ENCODE measurements at places on chromosomes 4 and X.

GRCh38 chr4:21697583-21697982 lies 251.0 kb downstream of the KCNIP4 start:
- DNase-seq = no peak

GRCh38 chrX:43939187-43939926 lies 33.8 kb downstream of the NDP start:
- DNase-seq = no peak

- no peak for DNase-seq
Measured at GRCh38 chr4:47791965-47792364, 45.9 kb downstream of the CORIN start.

DNA sequence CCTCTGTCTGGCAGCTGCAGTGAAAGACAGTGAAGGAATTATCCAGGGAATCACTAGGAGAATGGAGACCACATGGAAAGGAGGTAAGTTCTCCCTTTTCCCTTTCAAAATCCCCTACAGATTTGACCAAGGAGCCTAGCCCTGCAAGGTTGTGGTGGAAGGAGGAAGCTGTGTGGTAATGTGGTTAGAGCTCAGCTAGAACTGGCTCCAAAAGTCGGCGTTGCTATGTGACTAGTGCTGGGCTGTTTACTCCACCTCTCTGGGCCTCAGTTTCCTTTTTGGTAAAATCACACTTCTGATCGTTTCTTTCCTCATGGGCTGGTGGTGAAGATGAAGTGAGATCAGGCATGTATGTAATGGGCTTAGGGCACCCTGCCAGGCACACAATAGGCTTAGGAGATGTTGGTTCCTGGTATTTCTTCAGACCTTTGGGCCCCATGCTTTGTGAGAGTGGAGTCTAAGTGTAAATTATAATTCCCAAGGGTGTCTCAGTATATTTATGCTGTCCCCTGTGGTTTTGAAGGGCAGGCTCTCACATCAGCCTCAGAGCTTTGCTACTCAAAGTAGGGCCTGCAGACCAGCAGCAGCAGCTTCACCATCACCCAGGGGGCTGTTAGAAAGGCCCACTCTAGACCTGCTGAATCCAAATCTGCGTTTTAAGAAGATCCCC lies 183.7 kb upstream of the BCOR start:
- no peak for DNase-seq

GRCh38 chr4:30856795-30857564 lies 136.8 kb downstream of the PCDH7 start:
- DNase-seq = no peak

DNA sequence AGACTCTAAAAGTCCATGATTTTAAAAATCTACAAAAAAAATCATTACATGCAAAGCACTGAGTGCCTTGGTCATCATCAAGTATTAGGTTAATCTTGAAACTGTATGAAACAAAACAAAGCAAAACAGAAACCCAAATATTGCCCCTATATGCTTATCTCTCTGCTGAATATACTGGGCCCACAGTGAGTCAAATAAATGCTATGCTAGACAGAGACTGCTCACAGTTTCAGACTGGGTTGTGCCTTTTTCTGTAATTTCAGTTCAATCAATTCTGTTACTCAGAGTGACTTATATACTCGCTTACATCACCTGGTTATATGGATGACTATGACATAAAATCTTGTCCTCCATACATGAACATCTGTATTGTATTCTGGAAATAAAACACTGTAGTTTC lies 257.1 kb upstream of the ACTRT1 start:
- no peak for DNase-seq

DNA sequence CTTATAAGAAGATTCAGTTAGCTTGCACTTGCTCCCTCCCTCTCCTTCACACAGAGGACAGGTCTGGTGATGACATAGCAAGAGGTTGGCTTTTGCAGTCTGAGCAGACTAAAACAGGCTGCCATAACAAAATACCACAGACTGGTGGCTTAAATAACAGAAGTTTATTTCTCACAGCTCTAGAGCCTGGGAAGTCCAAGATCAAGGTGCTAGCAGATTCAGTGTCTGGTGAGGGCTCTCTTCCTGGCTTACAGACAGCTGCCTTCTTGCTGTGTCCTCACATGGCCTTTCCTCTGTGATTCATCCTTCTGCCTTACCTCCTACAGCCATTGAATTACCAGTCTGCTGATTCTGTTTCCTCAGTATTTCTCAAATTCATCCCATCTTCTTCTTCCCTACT lies 13.1 kb downstream of the RP2 start:
- no peak for DNase-seq

- no peak for DNase-seq
Measured at GRCh38 chr4:168630445-168631187, 133.8 kb downstream of the PALLD start.

DNA sequence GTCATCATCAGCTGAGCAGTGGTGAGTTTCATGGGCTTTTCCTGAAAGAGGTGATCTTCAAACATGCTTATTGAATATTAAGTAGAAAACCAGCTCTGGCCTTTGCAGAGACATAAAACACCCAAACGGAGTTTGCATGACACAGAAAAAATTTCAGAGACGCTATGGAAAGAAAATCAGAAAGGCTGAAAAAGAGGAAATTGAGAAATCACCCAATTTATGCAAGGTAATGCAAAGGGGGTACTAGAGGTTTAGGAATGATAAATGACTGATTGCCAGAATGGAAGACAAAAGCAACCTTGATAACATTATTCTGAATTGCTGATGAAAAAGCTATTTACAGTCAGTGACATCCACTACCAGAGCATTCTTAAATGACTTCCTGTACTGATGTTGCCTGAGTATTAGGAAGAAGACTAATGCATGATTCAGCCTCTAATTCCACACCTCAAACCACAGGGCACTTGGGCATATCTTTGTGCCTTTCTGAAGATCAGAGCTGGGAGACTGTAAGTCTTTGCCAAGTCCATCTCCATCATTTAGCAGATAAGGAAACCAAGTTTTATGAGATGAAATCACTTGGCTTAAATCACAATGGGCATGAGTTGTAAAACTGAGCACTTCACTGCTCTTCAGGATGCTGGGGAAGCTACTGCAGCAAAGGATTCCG lies 565.7 kb downstream of the PPARGC1A start:
- no peak for DNase-seq

GRCh38 chr4:60327651-60328050 lies 872.5 kb upstream of the ADGRL3 start:
- DNase-seq = no peak

DNA sequence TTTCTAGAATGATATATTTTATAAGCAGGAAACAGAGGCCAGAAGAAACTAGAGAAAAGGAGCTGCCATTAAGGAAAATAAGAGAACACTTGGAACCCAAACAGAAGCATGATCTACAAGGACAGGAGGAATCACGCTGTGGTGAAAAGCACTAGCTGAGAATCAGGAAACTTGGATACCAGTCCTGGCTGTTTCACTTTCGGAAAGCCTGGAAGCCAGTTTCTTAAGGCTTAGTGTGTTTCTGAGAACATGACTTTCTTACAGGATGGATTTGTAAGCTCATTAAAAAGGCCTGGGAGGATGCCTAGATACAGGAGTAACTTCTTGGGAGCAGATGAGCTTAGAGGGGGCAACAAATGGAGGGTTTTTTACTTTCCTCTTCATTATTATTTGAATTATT lies 36.9 kb downstream of the TLL1 start:
- DNase-seq = no peak

GRCh38 chr4:87353592-87353991 lies 30.9 kb upstream of the HSD17B13 start:
- no peak for DNase-seq

DNA sequence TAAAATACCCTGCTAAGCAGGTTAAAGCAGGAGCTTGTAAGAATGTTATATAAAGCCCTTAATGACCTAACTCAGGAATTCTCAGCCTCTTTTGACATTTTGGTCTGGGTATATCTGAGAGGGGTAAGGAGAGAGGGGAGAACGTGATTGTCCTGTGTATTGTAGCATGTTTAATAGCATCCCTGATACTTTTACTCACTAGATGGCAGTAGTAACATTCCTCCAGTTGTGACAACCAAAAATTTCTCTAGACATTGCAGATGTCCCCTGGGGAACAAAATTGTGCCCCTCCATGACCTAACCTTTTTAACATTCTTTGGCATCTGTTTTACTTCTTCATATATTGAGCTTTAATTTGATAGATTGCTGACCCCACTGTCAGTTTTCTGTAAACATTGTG lies 17.9 kb downstream of the SMARCA5 start:
- DNase-seq = no peak

DNA sequence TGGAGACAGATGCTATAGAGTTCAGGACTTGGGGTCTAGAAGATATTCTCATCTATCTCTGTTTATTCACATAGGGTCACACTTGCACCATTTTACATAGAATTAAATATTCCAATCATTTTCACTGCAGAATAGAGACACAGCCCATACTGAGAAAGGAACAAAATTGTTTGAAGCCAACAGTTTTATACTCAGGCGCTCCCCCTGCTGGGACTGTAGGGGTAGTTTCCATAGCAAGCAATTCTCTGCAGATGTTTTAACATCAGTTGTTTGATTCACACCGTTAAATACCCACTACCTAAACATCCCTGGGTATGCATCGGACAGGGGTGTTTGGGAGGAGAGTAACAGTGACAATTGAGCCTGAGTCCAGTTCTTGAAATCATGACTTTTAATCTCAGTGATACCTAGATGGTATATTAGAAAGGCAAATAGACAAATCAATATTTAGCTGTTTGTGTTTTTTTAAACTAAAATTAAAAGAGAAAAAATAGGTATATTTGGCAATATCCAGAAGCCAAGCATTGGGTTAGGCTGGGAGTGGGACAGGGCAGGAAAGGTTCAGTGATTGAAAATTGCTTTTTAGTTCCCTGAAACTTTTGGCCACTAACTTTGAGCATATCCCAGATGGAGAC lies 33.8 kb downstream of the LONRF3 start:
- no peak for DNase-seq

DNA sequence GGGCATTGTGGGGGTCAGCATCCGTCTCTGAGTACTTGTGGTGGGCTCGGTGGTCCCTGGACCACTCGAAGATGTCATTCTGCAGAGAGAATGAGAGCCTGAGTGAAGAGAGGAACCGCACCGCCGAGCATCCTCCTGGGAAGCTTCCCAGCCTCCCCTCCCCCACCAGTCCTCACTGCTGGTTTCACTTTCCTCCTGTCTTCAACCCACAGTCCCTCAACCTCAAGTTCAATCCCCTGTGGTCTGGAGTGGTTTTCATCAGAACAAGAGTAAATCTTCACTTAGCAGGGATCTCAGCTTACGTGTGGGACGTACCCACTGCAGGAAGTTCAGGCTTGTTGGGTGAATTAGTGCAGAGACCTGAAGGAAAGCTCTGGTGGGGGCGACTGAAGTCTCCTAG lies 117.8 kb downstream of the SCD5 start:
- no peak for DNase-seq

GRCh38 chr4:101163936-101164335 lies 183.4 kb downstream of the PPP3CA start:
- DNase-seq = no peak

DNA sequence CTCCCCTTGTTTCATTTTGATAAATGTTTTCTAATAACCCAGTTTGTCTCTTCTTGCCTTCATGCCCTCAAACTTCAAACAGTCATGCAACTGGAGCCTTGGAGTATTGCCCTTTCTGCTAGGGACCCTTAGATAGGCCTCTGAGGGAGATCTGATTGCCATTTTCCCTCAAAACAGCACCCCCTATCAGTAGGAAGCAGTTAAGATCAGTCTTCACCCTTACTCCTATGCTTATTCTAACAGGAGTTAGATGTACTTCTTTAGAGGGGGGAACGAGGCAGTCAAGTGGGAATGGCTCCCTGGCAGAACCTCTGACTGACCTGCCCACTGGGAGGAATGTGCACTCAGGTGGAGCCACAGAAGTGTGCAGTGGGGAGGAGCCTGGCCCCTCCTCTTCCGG lies 74.1 kb downstream of the FAM47A start:
- DNase-seq = no peak

DNA sequence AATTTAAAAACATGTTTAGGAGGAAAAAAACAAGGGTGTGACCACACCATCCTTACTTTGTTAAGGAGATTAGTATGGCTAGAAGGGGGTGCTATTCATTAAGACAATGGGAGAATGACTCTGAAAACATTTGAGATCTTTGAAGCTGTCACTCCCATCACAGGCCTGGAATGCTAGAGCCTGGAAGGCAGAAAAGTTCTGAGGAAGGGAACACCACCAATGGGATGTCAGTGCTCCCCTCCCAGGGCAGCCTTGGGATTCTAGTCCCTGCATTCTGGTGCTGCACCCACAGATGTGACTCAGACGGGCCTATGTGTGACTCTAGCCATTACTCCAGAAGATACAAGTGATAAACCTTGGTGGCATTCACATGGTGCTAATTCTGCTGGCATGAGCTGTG lies 162.2 kb upstream of the ANXA10 start:
- no peak for DNase-seq

DNA sequence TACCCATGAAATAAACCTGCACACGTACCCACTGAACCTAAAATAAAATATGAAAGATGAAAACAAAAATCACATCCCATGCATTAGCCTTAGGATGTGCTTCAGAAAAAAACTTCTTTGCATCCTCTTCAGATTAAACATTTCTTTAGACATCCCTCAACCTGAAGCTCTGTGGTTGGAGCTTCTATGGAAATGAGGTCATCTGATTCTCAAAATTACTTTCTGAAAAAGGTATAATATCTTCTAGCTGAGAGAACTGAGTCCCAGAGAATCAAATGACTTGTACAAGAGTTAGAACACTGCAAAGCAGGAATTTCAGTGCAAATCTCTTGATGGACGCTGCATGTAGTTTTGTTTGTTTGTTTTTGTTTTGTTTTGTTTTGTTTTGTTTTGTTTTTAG lies 19.1 kb upstream of the ANTXR2 start:
- no peak for DNase-seq

DNA sequence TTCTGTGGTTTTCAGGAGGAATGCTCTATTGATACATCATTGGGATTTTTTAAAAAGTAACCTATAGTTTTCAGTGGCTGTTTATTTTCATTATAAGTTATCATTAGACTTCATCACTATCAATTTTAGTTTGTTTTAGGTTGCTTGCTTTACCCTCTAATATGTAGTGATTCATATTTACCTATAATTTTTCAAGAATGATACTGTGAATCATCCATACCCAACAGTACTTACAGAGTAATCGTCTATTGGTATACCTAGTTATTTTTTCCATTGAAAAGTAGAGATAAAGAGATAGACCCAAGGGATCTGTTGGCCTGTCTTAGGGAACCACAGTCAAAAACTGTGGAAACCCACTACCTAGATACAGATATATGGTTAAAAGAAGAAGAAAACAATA lies 83.3 kb downstream of the KLHL34 start:
- no peak for DNase-seq

Measured in right renal cortex interstitium (tissue), 3 donors.